ENCODE measurements at places on chromosomes 5 and 9. TPM values are rescaled to one million over a fixed set of nuclear protein-coding genes. Genes with fewer than 3 reads are reported as not detected.

- DNase-seq, result no peak
Measured at GRCh38 chr5:141608557-141608956, 10.2 kb downstream of the DIAPH1 start.

GRCh38 chr5:139108063-139108824, 89.9 kb downstream of the SIL1 start:
- DNase-seq, result no peak

- DNase-seq, result no peak
Measured at GRCh38 chr9:88736136-88736637, 201.2 kb downstream of the NXNL2 start.

GRCh38 chr9:6218099-6218502, 2.5 kb downstream of the IL33 start:
- no peak for DNase-seq

DNA sequence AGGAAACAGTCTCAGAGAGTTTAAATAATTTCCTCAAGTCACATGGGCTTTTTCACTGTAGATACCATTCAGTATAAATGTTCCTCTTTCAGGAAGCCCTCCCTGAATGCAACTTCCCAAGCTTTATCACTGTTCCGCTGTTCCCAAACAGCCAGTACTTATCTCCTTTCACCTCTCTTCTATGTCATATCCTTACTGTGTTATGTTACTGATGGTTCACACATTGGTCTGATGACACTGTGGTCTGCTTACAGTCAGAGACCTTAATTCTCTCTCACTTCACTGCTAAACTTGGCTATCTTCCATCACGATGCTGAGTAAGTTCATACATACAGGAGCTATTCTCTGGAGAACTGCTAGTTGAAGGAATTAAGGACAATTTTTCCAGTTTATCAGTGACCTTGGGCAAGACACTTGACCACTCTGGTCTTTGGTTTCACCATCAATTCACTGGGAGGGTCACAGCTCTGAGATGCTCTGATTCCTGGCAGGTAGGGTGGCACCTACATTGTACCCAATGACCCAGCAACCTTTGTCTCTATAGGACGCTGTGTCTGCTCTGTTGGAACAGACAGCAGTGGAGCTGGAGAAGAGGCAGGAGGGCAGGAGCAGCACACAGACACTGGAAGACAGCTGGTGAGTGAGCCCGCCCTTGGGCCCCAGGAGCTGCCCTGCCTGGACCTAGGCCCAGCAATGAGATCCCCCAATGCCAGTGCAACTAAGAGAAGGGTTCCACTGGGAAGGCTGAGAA, 42.1 kb upstream of the RARS1 start:
- no peak for DNase-seq

- no peak for DNase-seq
Measured at GRCh38 chr5:173499471-173500212, 116.8 kb downstream of the BOD1 start.

DNA sequence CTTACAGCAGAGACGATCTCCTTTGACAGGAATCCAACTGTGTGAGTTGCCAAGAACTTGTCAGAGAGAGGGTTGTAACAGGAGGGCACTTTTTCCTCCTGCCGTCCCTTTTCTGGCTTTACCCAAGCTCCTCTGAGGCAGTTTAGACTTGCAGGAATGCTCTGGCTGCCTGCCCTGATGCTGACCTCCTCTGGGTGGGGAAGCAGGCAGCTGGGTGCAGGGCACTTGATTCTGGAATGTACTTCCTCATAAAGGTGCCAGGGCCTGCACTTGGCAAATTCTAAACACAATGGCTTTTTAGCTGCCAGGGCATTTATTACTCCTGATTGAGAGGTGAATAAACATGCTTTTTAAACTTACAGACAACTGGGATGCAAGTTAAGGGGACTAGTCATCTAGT, 190.4 kb downstream of the EPB41L4A start:
- DNase-seq, result no peak

DNA sequence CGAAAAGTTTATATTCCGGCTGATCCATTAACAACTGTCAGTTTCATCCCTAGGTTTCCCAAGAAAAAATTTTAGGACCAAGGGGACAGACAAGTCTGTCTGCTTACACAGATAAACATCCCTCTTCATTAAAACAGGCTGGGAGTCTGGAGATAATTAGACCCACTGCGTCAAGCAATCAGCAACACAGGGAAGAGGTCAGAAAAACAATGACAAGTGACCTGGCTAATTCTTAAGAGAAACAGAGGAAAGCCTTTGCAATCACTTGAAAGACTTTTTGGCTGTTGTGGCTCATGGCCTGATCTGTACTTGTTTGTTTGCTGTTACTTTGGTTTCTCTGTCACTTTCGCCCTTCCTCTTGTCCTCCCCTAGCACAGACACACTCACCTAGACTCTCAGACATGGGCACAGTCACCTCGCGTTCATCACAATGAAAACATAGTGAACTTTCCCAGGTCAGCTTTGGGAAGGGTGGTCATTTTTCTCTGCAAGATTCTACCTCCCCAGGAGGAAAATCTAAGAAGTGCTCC, 2.9 kb upstream of the CCDC192 start:
- DNase-seq, result no peak

- DNase-seq, result no peak
Measured at GRCh38 chr5:44361342-44362001, 27.7 kb downstream of the FGF10 start.

The NR2F1-AS1 gene
- total RNA-seq, result not detected

The DND1 gene
- 4.1 TPM for total RNA-seq

The BSPRY gene
- total RNA-seq, result 4.0 TPM

The TMC1 gene
- not detected for total RNA-seq

The JMY gene
- total RNA-seq, result 2.1 TPM

All from activated CD8-positive, alpha-beta T cell treated with anti-CD3 and anti-CD28 coated beads, Interleukin-2, amount 10 ng/mL, durations not matched to agents 7 days and 5 days (primary cell).